ENCODE measurements at places on chromosomes 12 and 14. TPM values are rescaled to one million over a fixed set of nuclear protein-coding genes. Genes with fewer than 3 reads are reported as not detected.

GRCh38 chr14:98210045-98210672, 1061.8 kb downstream of the BCL11B start:
- no peak for DNase-seq

- no peak for DNase-seq
These were observed 33.9 kb downstream of the TPH2 start for GRCh38 chr12:71972441-71973074.

GRCh38 chr12:62657363-62657632, 190.7 kb downstream of the MON2 start:
- no peak for DNase-seq

GRCh38 chr12:108093209-108093608, 35.9 kb upstream of the WSCD2 start:
- no peak for DNase-seq

The LIN7A gene
- 16.1 TPM for total RNA-seq

DNA sequence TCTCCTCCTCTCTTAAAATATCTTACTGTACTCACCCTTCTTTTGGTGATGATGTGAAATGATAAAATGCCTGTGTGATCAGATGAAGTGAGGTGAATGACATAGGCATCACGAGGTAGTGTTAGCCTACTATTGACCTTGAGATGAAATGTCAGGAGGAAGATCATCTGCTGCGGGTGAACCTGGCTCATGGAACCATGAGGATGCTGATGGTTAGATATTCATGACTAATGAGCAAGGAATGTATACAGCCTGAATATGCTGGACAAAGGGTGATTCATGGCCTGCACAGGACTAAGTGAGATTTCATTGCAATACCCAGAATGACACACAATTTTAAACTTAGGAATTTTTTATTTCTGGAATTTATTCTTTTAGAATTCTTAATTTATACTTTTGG, 89.6 kb downstream of the DAAM1 start:
- DNase-seq = no peak

- DNase-seq = no peak
These were observed 571.7 kb downstream of the RPS29 start for GRCh38 chr14:49014476-49014875.

The SLCO1B1 gene
- total RNA-seq = not detected

The ASPG gene
- total RNA-seq = 92.0 TPM

GRCh38 chr12:131831635-131832041, 3.4 kb downstream of the MMP17 start:
- no peak for DNase-seq

- DNase-seq = no peak
These were observed 154.3 kb downstream of the TMX1 start for GRCh38 chr14:51394384-51394783.

DNA sequence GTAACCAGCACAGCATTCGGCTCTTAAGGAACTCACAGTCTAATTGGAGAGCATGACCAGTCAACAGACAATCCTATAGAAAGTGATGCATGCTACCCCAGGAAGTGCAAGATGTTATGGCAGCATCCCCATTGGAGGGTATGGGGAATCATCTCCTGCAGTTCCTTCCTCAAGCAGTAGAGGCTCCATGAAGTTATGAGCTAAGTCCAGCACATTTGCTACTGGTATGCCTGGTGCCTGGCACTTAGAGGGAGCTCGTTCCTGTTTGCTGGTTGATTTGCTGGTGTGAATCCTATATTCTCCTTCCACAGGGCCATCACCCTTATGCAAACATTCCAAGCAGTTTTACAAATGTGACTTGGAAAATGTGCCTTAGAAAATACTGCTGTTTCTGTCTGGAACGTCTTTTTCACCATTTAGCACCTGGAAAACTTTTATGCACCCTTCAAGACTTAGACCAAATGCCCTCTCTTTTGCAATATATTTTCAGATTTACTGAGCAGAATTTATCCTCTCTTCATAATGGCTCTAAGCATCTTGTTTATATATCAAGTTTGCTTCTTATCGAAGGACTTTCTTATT, 136.1 kb upstream of the WSCD2 start:
- DNase-seq = no peak

- DNase-seq = no peak
These were observed 15.1 kb downstream of the SOCS2 start for GRCh38 chr12:93587611-93588010.

DNA sequence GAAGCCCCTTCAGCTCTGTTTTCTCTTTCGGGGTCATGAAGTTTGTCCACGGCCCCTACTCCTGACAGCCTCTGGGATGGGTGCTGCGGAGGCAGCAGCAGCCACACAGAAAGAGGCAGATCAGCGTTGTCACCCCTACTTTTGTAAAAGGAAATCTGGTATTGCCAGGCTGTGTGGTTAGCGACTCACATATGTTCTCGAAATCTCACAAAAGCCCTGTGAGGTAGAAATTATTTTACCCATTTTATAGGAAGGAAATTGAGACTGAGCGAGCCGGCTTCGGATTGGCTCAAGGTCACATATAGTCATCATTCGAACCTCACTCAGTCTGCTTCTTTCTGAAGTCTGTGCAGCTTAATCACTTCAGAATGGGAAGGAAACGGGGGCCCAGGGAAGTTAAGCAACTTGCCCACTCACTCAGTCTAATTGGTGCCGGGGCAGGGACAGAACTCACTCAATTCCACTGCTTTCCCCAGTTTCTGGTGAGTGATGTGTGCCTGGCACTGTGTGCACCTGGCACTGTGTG, 1.1 kb upstream of the CKAP4 start:
- DNase-seq = no peak
